ENCODE measurements at places on chromosomes 12 and 14. TPM values are rescaled to one million over a fixed set of nuclear protein-coding genes. Genes with fewer than 3 reads are reported as not detected.

Gene IL26
- polyA plus RNA-seq = not detected

Gene ZFYVE21
- 47.5 TPM for polyA plus RNA-seq

Gene KCNA1
- 62.6 TPM for polyA plus RNA-seq

Gene REP15
- polyA plus RNA-seq = 0.53 TPM

Gene TC2N
- 0.20 TPM for polyA plus RNA-seq

Gene WNT5B
- polyA plus RNA-seq = 4.1 TPM

Gene NR1H4
- polyA plus RNA-seq = not detected

Gene CPNE6
- polyA plus RNA-seq = 20.6 TPM

Gene RNASE4
- polyA plus RNA-seq = 1.2 TPM

Gene TMEM253
- 0.29 TPM for polyA plus RNA-seq

Gene MSRB3
- polyA plus RNA-seq = 2.8 TPM

Gene POLE
- 21.6 TPM for polyA plus RNA-seq

Gene KRT6C
- not detected for polyA plus RNA-seq

Gene KRT6A
- polyA plus RNA-seq = not detected

Gene HOXC10
- polyA plus RNA-seq = not detected

Gene LRTM2
- polyA plus RNA-seq = 7.7 TPM

Gene MMP19
- 0.15 TPM for polyA plus RNA-seq

Gene TAS2R43
- not detected for polyA plus RNA-seq

Gene TUBA1B
- 3,807 TPM for polyA plus RNA-seq

Gene TSHR
- 0.31 TPM for polyA plus RNA-seq

Gene DBX2
- polyA plus RNA-seq = 0.61 TPM

DNA sequence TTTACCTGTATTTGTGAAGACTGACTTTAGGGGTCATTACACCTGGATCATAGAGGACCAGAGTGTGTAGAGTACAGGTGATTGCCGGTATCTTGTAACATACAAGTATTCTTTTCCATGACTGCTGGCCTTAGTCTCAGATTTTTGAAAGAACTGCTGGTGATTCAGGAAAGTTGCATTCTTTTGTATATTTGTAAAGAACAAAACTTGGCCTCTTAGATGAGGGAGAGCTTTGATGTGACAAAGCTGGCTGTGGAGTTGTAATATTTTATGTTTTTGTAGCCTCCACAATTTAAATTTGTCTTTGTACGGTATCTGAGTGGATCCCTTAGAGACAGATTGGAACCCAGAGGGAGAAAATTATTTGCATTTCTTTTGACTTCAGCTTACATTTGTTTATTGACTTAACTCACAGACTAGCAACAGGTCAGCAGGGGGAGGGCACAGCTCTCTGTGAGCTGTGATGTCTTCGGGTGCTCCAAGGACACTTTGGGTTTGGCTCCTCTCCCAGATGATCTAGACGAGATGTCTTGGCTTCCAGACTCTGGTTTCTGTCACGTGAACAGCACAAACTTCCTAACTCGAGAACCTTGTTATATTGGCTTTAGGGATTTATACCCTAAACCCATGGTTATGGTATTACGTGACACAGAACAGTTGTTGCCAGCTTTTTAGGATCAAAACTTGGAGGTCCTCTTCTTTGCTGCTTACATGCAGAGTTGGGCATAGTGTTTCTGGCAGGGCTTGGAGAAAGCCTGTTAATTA lies 65.9 kb downstream of the DAAM1 start:
- DNase-seq = peak; percentile 41

DNA sequence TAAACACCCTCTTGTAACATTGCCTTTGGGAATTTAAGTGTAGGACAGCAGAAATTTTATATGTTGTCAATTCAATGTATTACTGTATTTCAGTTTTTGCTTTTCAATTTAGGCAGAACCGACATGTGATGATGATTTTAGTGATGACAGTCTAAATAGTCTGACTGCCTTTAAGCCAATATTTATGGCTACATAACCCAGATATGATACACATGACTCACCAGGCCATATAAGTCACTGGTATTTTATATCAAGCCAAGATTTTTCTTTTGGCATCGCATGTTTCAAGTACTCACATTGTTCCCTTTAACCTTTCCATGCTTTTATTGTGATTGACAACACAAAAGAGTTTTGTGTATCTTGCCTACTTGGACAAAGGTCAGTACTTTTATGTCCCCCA lies 13.6 kb upstream of the PPM1A start:
- DNase-seq = no peak

GRCh38 chr12:53217931-53218307 lies 10.9 kb upstream of the ITGB7 start:
- no peak for DNase-seq

DNA sequence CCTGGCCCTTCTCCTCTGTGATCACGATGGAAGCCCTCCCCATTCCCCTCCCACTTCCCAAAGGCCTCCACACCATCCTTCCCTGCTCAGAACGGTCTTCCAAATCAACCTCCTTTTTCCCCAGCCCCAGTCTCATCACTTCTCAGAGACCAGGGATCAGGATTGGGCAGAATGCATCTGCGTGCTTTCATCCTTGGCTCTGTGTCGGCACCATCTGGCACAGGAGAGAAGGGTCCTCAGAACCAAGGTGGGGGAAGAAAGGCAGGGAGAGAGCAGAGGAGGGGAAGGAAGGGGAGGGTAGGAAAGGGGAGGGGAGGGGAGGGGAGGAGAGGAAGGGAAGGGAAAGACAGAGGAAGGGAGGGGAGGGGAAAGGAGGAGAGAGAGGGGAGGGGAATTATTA lies 52.4 kb upstream of the FICD start:
- DNase-seq = peak; percentile 39

- DNase-seq = no peak
Observed at GRCh38 chr14:32697704-32698103, 241.0 kb upstream of the NPAS3 start.

GRCh38 chr12:56520048-56520447 lies 1.6 kb upstream of the RBMS2 start:
- no peak for DNase-seq

GRCh38 chr12:57522887-57523705 lies 472 bp downstream of the MBD6 start:
- DNase-seq = peak; percentile 70

GRCh38 chr12:66903782-66904396 lies 225.0 kb upstream of the GRIP1 start:
- DNase-seq = peak; percentile 24

GRCh38 chr12:106747973-106748436 lies 26.5 kb upstream of the RIC8B start:
- DNase-seq = no peak

GRCh38 chr14:58899317-58899713 lies 261.6 kb downstream of the DACT1 start:
- DNase-seq = no peak

- DNase-seq = no peak
Observed at GRCh38 chr14:56324454-56324853, 206.2 kb downstream of the PELI2 start.

DNA sequence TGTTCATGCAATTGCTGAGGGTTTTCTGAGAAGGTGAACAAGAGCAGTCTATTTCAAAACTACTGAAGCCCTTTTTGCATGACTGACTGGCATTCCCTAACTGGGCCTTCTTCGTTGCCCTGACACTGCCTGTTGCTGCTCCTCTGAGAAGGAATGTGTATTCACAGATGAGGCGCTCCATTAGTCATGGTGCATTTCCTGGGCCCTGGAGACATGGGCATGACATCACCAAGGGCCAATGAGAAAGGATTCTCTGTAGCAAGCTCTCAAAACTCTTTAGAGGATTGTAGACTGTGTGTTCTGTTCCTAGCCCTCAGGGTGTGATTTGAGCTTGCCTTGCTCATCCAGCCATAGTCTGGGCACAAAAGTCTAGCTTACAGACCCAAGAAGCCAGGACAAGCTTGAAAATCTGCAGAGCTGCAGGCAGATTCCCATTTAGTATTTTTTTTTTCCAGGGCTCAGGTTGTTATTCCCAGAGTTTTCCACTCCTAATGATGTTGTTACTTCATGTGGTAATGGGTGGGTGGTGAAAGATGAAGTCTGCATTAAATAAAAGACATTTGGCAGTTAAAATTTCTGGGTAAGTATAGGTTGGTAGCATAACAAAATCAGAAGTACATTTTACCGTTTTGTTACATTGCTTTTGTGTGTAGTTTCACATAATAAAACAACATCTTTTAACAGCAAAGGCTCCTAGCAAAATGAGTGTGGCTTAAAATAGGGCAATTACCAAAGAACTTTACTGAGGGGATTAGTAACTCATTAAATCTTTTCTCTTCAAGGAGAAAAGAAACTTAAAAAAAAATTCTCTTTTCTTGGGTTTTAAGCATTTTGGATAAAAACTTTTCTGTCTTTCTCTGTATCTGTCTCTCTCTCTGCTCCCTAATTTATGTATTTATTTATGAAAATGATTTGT lies 318.4 kb downstream of the RAD51B start:
- peak; percentile 86 for DNase-seq

DNA sequence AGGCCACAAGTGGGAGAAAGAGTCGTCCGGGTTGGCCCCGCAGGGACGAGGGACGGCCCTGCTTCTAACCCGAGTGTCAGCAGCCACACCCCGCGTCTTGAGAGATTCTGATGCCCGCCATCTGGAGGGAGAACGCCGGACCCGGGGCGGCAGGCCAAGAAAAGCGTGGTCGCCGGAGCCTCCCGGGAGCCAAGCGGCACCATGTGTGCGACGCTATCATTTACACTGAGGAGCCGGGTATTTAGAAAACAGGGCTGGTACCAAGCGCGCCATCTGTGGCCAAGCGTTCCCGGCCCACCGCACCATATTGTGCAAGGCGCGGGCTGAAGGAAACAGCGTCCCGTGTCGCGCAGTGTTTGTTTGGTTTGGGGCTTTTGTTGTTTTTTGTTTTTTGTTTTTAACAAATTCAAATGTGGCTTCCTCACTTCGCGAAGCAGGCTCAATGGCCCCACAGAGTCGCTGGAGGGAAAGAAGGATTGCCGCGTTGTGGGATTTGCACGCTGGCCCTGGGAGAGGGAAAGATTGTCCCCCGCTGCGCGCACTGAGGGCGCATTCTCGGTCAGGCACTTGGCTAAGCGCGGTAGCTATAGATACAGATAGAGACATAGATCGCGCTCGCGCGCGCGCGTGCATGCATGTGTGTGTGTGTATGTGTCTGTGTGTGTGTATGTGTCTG lies 153.8 kb downstream of the BCL11B start:
- peak; percentile 76 for DNase-seq

- no peak for DNase-seq
Observed at GRCh38 chr12:19251481-19252132, 122.1 kb downstream of the PLEKHA5 start.

GRCh38 chr12:109645194-109645593 lies 68.4 kb upstream of the FAM222A start:
- DNase-seq = peak; percentile 60

GRCh38 chr14:24327303-24327702 lies 7.6 kb downstream of the ADCY4 start:
- no peak for DNase-seq

- DNase-seq = no peak
Observed at GRCh38 chr14:76780360-76780759, 19.1 kb downstream of the VASH1 start.

GRCh38 chr12:51424094-51424661 lies 453 bp upstream of the SLC4A8 start:
- DNase-seq = no peak

DNA sequence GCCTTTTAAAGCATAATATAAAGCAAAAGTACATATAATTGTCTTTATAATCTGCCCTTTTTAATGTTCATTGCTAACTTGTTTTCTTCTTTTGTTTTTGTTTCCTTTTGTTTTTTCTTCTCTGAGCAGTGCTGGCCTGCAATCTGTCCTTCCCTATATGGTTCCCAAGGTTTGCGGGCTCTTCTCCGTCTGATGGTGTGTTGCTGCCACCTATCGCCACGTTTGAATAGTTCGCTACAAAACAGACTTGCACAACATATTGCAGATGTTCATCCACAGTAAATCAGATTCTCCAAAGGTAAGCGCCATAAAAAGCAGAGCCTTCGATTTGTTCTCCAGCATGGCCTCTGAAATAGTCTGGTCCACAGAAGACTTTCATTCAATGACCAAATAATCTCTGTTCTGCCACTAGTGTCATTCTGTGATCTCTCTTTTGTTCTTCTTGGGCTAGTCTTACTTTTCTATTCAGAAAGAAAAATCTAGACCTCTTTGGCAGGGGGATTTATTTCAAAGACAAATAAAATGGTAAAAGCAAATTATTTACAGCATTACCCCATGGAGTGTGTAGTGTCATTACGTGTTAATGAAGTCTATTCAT lies 33.5 kb downstream of the C12orf50 start:
- peak; percentile 89 for DNase-seq

GRCh38 chr12:88291498-88292131 lies 149.5 kb downstream of the TMTC3 start:
- no peak for DNase-seq

GRCh38 chr14:33444136-33444535 lies 505.5 kb downstream of the NPAS3 start:
- no peak for DNase-seq

GRCh38 chr12:97404543-97404942 lies 58.1 kb upstream of the RMST start:
- peak; percentile 50 for DNase-seq

DNA sequence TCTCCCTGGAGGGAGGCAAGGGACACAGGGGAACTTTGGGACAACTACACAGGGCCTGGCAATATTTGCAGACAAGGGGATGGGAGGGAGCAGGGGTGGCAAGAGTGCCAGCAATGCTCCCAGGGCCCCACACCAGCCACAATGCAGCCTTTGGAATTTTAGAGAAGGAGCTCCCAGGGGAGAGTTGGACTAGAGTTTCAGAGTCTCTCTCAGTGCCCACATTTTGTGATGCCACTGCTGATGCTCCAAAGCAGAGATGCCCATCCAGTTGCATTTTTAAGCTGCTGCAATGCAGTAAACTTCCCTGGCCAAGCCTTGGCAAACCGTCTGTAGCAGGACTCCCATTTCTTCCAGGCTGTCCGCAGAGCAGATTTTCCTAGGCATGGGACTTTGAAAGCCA lies 98.9 kb downstream of the ZFP36L1 start:
- no peak for DNase-seq

GRCh38 chr12:104011253-104011652 lies 38.7 kb downstream of the GLT8D2 start:
- DNase-seq = no peak

- DNase-seq = no peak
Observed at GRCh38 chr12:8644345-8645248, 18.0 kb downstream of the MFAP5 start.

- no peak for DNase-seq
Observed at GRCh38 chr12:69469854-69470188, 367 bp upstream of the FRS2 start.

- DNase-seq = no peak
Observed at GRCh38 chr14:64725879-64726584, 21.8 kb downstream of the PLEKHG3 start.

- DNase-seq = no peak
Observed at GRCh38 chr12:23098110-23098509, 473.1 kb downstream of the ETNK1 start.
